NCI-H1417 treated with DMSO at 0.1 percent for 48 hours (cell line): ENCODE measurements at places on chromosomes 7 and 10.

DNA sequence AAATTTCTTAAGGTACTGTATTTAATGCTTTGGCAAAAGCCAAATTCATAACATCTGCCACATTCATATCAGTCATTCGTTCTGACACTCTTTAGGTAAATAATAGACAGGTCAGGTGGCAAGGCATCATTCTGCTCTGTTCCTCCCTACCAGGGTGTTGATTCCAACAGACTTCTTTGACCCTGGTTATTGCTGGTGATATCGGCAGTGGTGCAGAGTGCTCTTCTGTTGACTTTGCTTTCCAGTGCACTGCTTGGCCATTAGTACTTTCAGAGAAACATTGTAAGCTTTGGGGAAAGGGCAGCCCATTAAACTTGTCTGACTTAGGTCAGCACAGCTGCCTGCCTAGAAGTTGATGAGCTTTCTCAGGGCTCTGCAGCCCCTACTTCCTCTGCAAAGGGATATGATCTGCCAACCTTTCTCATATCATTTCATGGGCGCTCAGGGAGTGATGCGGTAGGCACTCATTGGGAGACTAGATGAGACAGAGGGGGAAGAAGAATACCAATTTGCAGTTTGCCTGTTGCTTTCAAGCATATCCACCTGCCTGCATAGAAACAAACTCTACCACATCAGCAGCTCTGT is 139.3 kb downstream of the LRRC4 start:
- DNase-seq, result no peak

- DNase-seq, result no peak
Measured at GRCh38 chr7:150595361-150595760, 28.2 kb downstream of the GIMAP4 start.

GRCh38 chr10:51685768-51686167 is 13.6 kb downstream of the CSTF2T start:
- DNase-seq, result no peak

- no peak for DNase-seq
Measured at GRCh38 chr7:102456327-102456726, 8.3 kb downstream of the ALKBH4 start.

- DNase-seq, result no peak
Measured at GRCh38 chr10:22573820-22574569, 140.4 kb downstream of the PIP4K2A start.

DNA sequence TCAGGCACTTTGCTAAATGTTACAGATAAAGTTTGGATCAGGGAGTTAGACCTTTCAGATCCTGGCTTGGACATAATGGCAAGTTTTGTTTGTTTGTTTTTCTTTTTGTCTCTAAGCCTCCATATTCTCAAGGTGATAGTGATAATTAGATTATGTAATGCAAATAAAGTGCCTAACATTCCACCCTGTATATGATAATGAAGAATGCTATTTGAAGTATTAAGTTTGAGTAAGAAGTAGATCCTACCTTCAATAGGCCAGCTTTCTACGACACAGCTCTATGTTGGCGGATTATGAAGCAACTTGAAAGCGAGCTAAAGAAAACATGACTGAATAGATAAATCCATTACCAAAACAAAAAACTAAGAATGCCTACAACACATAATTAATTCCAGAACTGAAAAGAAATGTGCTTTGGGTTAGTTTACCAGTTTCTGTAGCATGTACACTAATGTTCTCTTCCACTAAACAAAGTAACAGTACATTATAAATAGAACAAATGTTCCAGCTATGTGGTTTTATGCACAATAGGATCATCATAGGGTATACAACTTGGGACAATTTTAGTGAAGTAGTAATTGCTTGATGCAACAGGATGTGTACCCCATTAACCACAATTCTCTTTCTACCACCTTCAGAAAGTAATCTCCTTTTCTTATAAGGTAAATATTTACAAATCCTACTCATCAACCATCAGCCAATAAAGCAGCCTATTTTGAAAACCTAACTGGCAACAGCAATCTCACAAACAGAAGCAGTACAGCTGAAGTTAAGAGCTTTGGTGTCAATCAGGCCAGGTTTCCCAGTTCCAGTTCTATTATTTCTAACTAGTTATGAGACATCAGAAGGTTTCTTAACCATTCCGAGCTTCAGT is 1.5 kb downstream of the SEM1 start:
- no peak for DNase-seq

- DNase-seq, result no peak
Measured at GRCh38 chr7:147465223-147465622, 1125.3 kb upstream of the C7orf33 start.

GRCh38 chr7:101854084-101854865 is 36.8 kb downstream of the CUX1 start:
- no peak for DNase-seq

DNA sequence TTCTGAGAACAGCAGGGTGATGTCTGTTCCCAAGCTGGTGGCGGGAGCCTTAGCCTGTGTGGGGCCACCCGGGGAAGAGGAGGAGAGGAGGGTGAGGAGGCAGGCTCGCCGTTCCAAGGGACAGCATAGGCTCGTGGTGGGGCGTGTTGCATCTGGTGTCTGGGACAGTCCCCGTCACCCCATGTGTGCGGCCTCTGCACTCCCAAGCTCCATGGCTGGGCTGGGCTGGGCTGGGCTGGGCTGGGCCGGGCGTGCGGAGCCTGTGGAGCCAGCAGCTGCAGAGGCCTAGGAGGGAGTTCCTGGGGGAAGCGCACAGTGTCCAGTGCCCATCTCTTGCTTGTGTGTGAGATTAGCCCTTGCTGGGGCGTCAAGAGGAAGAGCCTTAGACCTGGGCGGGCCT is 20.9 kb upstream of the TTYH3 start:
- no peak for DNase-seq

DNA sequence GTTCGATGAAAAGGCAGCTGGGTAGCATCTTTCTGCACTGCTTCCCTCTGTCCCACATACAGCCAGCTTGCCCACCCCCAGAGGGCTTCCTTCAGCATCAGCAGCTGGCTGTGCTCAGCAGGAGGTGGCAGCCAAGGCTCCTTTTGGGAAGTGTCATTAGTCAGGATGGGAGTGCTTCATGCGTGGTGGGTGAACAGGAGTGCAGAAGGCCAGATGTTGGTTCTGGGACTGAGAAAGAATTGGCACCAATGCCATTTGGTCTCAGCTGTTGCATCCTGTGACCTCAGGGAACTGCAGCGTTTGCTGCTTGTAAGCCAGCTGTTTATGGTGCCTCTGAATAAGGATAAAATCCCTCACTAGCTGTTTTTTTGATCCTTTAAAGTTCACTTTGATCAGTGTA is 131.1 kb upstream of the SORCS3 start:
- DNase-seq, result no peak

- DNase-seq, result no peak
Measured at GRCh38 chr10:21528236-21529031, 3.0 kb upstream of the SKIDA1 start.

DNA sequence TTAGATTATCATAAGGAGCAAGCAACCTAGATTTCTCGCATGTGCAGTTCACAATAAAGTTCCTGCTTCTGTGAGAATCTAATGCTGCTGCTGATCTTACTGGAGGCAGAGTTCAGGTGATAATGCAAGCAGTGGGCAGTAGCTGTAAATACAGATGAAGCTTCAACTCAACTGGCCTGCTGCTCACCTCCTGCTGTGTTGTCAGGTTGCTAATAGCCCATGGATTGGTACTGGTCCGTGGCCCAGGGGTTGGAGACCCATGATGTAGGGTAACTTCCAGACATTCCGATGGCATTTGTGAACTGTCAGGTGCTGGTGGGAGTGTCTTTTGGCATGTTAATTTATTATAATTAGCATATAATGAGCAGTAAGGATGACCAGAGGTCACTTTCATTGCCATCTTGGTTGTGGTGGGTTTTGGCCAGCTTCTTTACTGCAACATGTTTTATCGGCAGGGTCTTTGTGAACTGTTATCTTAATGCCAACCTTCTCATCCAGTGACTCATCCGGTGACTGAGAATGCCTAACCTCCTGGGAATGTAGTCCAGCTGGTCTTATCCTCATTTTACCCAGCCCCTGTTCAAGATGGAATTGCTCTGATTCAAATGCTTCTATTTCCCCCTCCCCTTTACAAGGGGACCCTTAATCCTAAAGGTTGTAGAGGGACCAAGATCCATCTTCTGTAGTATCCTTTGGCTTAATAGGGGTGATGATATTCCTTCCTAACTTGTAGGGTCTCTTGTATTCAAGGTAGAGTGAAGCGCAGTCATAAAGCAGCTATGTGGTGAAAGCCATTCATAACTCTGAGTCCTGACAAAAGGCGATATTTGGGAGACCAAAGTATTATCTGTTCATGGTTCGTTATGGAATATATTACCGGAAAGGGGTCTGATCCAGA is 165.8 kb downstream of the CCSER2 start:
- DNase-seq, result no peak

DNA sequence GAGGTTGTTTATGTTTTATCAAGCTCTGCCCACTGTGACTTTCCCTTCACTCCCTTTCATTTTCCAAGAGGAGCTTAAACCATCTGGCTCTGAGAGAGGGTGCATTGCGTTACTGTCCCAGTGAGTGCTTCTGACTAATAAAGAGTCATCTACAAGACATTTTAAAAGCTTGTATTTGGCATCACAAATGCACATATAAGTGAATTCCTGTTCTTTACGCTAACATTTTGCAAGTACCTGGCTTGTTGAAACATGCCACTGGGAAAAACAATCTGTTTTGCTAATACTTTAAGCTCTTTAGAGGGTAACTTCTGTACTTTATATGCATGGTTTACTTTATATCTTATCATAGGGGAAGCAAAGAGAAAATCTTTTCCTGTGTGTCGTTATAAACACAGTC is 534.6 kb upstream of the POM121L12 start:
- DNase-seq, result no peak

DNA sequence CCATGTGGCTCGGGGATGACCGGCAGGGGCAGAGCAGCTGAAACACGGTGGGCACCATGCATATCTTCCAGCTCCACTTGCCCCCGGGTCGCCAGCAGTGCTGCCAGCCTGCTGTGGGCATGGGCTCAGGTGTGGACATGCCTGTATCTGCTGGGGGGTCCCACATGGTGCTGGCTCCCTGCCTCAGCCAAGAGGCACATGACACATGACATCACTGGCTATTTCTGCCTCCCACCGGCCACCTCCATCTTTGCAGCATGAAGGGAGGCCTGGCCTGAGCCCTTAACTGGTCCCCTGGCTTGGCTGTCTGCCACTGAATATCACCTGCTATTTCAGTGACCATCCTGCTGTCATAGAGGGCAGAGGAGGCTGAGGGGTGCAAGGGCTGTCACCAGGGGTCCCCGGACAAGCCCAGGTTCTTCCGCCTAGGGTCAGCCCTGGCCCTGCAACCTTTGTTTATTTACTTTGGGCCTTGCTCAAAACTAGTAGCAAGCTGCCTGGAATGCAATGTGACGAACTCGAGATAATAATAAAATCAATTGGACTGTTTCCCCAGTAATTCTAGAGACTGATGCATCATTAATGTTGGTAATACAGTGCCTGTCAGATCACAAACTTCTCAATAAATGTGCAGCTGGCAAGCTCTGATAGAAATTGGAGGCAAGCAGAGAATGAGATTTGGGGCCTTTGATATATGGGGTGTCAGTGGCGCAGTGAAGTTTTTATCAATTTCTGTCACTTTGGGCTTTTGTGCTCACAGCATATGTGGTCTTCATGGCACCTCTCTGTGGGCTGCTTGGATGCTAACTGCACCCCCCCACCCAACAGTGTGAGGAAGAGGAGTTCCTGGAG is 28.5 kb downstream of the ZMIZ1 start:
- DNase-seq, result no peak

DNA sequence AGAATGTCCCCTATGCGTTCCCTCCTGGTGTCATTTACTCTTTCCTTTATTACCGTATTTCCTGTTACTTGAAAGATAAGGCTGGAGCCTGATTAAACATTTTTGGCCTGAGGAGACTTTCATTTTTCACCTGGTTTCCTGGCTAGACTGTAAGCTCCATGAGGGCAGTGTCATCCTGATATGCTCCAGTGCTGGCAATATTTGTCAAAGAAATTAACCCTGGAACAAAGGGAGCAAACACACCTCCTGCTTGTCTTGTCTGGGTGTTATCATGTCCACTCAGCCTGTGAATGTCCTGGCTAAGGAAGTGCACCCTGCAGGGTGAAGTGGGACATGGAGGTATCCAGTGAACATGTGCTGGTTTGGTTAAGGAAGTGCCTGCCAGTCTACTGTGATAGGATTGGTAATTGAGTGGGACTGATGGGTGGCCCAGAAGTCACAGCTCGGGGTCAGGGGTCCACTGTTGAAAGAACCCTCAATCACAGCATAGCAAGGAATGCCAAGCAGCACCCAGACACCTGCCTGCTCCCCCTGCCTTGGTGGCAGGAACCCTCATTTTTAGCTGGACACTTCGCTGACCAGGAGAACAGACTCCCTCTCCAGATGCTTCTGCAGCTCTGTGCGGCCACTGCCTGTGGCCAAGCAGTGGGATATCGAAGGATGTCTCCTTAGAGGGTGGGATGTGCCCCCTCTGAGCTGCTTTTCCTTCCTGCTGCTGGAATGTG is 20.9 kb upstream of the PPIA start:
- DNase-seq, result no peak

DNA sequence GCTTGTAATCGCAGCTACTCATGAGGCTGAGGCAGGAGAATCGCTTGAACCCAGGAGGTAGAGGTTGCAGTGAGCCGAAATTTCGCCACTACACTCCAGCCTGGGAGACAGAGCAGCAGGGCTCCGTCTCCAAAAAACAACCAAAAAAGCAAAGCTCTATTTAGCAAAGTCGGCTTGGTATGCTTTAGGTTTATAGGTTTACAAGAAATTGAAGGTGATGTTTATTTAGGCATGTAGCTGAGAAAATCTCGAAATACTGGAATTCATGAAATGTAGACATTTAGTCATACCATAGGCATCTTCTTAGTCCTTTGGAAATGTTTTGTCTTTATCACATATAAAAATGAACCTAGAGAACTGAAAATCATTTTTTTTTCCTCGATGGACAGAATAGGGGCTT is 453.8 kb upstream of the ANKRD30A start:
- DNase-seq, result no peak

DNA sequence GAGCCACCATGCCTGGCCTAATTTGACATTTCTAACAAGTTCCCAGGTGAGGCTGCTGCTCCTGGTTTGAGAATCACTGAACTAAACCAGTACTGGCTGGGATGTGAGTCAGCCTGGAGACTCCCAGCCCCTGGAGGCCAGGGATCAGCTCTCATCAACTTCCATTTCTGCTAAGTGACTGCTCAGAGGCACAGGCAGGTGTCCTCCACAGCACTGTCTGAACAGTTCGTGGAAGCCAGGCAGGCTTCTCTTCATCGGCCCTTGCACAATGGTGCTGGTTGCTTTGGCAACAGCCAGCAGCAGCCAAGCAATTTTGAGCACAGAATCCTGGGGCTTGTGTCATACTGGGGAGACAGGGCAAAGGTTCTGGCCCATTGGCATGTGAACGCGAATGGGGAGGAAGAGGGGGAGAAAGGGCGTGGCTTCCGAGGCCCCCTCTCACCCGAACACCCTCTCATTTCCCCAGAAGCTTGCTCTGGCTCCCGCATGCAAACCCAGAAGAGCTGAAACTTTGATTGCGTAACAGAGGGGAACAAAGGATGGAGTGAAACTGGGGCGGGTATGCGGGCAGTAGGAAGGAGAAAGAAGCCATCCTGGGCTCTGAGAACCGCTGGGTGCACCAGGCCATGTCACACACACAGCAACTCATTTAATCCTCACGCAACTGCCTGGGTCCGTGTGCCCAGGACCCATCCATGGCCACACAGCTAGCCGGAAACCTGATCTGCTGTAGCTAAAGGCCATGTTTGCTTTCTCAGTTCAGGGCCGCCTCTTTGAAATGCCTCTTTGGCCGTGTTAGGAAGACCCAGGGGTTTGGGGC is 9.0 kb upstream of the POR start:
- no peak for DNase-seq
